Body of pancreas (tissue), 4 donors: ENCODE measurements at places on chromosomes 4 and X. TPM values are rescaled to one million over a fixed set of nuclear protein-coding genes. Genes with fewer than 3 reads are reported as not detected.

DNA sequence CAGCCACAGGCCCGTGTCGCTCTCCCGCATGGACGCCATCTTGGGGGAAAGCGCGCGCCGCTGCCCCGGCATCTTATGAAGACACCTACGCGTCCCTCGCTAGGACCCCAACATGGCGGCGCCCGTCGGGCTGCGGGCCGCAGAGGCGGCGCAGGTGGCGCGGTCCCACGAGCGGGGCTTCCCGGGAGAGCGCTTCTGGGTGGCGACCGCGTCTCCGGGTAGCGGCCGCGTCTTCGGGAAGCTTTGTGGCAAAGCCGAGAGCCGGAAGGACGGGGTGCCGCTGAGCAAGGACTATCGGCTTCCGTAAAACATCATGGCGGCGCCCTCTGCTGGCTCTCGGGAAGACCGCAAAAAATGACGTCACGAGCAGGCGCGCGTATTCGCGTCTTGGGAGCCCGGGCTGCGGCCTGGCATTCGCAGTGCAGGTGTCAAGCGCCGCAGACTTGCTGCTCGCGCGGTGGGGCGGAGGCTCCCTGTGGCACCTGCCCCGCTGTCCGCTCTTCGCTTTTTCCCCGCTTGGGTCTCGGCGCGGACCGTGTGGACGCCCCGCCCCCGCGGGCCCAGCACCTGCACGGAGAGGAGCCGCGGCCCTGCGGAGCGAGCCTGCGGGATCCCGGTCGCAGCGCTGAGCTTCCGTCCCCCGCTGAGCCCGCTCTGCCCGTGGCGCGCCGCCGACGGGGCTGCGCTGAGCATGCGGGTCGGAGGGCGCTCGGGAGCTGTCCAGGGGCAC lies at the start of gene NELFA:
Gene NELFA, minus strand, starts transcription at position 54 of the 730 bp plus-strand sequence. Its CDS starts 15 bp downstream, at position 39.
- DNase-seq, result peak; percentile 96

Gene PLP2
- total RNA-seq, result 19.4 TPM

- no peak for DNase-seq
Observed at GRCh38 chr4:153651587-153651986, 32.5 kb upstream of the TLR2 start.

Gene GAB3
- 3.4 TPM for total RNA-seq

- DNase-seq, result peak; percentile 44
Observed at GRCh38 chr4:142474398-142475087, 371.6 kb downstream of the INPP4B start.

DNA sequence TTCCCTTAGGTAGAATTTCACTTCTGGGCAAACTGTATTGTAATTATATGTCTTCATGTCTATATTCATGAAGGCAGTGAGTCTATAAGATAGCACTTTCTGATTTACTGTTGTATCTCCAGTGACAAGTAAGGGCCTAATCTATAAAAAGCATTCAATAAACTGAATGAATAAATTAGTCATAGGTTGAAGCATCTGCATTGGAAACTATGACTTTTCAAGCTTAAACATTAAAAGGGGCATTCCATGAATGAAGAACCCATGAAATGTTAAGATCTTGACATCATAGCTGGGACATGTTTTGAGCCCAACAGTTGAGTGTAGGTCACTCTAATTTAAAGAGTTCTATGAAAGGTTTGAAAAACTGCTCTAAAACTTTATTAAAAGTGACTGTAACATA lies 159.3 kb upstream of the LCORL start:
- DNase-seq, result no peak

- no peak for DNase-seq
Observed at GRCh38 chrX:113001836-113002235, 161.2 kb upstream of the AMOT start.

DNA sequence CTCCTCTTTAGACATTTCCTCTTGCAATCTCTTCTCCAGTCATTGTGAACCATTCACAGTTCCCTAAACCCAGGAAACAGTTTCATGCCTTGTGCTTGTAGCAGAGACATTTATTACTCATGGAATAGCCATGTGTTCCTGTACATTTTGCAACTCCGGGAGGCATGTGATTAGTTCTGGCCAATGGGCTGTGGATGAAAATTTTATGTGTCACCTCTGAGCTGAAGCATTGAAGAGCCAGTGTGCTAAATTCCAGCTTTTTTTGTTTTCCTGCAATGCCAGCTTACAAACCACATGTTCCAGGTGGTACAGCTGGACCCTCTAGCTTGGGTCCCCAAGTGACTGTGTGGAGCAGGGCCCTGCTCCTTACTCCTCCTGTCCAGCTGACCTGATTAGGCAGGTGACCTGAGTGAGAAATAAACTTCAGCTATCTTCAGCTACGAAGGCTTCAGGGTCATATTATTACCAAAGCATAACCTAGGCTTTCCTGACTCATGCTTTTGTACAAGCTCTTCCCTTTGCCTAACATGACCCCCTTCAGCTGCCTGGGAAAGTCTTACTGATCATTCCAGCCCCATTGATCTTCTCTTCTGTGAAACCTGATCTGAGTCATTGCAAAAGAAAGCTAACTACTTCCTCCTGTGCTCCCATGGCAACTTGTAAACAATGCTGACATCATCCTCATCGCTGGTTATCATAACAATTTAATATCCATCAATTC lies 200.4 kb downstream of the PTTG2 start:
- peak; percentile 92 for DNase-seq

DNA sequence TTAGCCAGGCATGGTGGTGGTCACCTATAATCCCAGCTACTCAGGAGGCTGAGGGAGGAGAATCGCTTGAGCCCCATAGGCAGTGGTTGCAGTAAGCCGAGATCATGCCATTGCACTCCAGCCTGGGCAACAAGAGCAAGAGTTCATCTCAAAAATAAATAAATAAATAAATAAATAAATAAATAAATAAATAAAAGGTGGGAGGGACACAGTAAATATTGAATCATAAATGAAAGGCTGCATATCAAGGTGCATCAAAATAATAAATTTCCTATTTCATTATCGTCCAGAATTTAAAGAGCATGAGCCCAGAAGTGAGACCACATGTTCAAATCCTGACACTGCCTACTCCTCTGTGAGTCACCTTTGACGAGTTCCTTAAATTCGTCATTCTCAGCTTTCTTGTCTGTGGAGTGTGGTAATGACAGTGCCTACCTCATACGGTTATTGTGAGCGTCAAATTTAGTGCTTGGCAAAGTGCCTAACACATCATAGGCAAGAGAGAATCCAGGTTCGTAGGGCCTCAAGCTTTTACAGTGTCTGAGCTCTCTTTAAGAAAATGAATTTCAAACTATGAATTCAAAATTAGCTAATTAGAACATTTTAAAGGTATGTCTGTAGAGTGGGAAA lies 49.9 kb downstream of the IL15 start:
- DNase-seq, result no peak

Gene ADH1C
- 10.9 TPM for total RNA-seq

GRCh38 chr4:37317104-37317643 lies 72.6 kb downstream of the NWD2 start:
- DNase-seq, result no peak

DNA sequence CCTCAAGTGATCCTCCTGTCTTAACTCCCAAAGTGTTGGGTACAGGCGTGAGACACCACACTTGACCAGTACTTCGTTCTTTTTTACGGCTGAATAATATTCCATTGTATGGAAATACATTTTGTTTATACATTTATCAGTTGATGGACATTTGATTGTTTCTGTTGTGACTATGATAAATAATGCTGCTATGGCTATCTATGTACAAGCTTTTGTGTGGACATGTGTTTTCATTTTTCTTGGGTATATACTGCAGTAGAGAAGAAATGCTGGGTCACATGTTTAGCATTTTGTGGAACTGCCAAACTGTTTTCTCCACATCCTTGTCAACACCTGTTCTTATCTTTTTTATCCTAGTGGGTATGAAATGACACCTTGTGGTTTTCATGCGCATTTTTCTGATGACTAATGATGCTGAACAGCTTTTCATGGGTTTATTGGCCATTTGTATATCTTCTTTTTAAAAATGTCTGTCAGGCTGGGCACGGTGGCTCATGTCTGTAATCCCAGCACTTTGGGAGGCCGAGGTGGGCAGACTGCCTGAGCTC lies 37.3 kb downstream of the SAT1 start:
- no peak for DNase-seq

- no peak for DNase-seq
Observed at GRCh38 chrX:68919707-68920106, 90.9 kb downstream of the EFNB1 start.

DNA sequence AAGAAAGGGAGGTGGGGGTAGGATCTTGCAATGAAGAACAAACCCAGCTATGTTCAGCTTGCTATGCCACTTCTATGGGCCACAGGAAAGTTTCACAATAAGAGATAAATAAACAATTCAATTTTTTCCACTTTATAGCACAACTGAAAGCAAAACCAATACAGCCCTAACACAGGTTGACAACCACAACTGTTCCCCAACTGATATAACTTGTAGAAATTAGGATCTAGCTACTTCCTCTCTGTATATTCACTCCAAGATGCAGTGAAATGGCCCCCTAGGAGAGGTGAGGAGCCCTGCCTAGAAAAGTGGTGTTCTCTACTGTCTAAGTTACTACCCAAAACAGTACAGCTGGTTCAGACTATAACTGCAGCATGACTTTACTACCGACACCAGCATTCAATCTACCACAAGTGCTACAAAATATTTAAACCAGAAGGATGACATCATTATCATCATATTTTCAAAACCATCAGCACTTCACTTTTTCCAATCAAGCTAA lies 77.0 kb downstream of the FBXW7 start:
- no peak for DNase-seq

DNA sequence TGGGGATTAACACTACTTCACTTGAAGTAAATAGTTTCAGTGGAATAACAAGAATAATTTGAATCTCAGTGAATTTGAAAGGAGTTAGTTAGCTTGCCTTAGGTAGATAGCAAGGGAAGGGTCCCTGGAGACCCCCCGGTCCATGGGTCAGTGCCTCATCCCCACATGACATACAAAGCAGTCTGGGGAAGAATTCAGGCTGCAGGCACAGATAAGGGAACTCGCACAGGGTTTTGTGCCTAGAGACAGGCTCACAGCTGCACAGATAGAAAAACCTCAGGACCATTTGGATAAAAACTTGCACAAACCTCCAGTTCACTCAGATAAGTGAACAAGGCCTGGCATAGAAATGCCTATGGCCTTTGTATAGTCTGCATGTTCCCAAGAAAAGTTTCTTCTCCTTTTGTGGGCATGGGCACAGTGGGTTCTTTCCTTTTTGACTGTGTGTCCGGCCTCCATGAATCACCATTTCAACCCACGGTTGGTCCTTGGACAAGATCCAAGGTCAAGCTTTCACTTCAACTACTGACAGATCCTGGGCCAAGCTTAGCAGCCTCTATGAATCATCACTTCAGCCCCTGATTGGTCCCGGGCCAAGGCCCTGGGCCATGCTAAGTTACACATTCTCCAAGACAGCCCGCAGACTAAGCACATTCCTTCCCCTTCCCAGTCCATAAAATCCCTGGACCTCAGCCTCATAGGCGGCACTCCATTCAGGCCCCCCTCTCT lies 108.3 kb upstream of the KLHL4 start:
- DNase-seq, result peak; percentile 74

GRCh38 chrX:124395145-124395880 lies 49.0 kb downstream of the SH2D1A start:
- no peak for DNase-seq

Gene F9
- not detected for total RNA-seq

- DNase-seq, result no peak
Observed at GRCh38 chrX:45191383-45191782, 9.3 kb downstream of the DIPK2B start.

Gene SSX4
- total RNA-seq, result not detected

DNA sequence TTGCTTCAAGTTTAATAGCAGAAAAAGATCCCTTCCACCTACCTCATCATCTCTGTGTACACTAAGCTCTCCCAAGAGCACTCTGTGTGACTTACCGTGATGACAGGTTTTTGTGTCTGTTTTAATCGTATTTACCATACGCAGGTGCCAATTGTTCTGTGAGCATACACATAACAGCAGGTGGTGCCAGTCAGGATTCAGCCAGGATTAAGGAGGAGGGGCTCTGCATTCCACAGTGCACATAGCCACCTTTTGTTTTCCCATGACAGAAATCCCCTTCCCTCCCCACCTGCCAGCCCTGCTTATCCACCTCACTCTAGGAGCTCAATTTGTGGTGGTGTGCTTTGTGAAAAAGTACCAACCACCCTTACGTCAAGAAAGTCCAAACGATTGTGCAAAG lies 14.8 kb downstream of the ANK2 start:
- DNase-seq, result peak; percentile 8

- no peak for DNase-seq
Observed at GRCh38 chrX:122850326-122850725, 333.8 kb upstream of the GRIA3 start.

Gene SNX25
- 16.6 TPM for total RNA-seq

DNA sequence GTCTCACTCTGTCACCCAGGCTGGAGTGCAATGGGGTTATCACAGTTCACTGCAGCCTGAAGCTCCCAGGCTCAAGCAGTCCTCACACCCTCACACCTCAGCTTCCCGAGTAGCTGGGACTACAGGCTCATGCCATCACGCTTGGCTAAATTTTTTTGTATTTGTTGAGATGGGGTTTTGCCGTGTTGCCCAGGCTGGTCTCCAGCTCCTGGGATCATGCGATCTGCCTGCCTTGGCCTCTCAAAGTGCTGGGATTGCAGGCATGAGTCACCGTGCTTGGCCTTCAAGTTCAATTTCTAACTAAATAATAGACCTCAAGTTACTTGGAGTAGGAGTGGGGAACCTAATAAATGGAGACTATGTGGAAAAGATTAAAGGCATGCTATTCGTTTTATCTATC lies 48.9 kb downstream of the MND1 start:
- no peak for DNase-seq

Gene NDST4
- not detected for total RNA-seq
